Liver (tissue), 10 donors: ENCODE measurements at places on chromosomes 1 and 21. TPM values are rescaled to one million over a fixed set of nuclear protein-coding genes. Genes with fewer than 3 reads are reported as not detected.

GRCh38 chr1:172867216-172867818 lies 183.4 kb downstream of the TNFSF18 start:
- DNase-seq = no peak

- DNase-seq = no peak
Measured at GRCh38 chr21:18244671-18245463, at the start of gene CHODL. Gene CHODL, plus strand, starts transcription at chr21:18244833. Its CDS starts 391 bp downstream, at chr21:18245224.

DNA sequence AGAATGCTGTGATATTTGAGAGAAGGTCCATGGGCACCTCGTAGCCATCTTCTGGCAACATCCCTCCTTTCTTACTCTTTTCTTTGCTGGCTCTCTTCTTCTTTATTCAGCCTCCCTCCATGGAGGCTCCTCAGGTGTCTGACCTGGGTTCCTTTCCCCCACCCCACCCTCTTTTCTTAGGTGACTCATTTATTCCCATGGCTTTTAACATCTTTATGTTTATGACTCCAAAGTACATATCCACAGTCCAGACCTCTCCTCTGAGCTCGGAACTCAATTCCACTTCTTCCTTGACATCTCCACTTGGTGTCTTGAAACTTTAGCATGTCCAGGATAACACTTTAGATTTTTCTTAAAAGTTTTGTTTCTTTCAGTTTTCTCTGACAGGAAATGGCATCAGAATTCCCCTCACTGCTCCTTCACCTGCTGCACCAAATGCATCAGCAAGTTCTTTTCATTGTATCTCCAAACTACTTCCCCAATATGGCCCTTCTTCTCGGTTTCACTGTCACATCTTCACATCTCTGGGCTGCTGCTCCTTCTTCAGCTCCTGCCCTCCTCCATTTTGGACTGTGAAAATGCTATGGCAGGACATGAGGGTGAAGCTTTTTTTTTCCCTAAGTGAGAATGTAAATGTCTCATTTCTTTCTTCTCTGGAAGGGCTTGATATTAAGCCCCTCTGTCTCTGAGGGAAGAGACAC lies 95.9 kb downstream of the GIPC2 start:
- no peak for DNase-seq

DNA sequence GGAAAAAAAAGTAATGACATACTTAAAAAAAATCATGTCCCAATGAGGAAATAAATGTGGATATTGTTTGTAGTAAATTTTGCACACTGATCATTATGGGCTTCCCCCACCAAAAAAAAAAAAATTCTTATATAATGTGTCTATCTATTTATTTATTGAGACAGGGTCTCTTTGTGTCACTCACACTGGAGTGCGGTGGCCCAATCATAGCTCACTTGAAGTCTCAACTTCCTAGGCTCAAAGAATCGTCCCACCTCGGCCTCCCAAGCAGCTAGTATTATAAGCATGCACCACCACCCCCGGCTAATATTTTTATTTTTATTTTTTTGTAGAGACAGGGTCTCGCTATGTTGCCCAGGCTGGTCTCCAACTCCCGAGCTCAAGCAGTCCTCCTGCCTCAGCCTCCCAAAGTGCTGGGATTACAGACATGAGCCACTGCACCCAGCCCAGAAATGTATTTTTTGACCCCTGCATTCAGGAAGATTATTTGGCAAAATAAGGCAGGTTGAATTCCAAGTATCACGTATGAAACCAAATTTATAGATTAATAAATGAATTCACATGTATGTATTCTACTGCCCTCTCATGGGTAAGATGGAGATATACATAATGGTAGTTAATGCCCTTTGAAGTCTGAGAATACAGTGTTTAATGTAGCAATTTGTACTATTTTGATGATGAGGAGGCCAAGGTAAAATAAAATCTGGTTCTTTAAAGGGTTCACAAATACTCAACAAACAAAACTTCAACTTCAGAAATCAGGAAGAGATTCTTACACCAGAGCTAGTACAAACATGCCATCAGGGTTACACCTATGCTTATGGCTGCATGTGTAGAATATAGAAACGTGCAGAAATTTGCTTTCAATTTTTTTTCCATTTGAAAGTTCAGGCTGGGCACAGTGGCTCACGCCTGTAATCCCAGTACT lies 1.4 kb upstream of the DENND2C start:
- DNase-seq = no peak

DNA sequence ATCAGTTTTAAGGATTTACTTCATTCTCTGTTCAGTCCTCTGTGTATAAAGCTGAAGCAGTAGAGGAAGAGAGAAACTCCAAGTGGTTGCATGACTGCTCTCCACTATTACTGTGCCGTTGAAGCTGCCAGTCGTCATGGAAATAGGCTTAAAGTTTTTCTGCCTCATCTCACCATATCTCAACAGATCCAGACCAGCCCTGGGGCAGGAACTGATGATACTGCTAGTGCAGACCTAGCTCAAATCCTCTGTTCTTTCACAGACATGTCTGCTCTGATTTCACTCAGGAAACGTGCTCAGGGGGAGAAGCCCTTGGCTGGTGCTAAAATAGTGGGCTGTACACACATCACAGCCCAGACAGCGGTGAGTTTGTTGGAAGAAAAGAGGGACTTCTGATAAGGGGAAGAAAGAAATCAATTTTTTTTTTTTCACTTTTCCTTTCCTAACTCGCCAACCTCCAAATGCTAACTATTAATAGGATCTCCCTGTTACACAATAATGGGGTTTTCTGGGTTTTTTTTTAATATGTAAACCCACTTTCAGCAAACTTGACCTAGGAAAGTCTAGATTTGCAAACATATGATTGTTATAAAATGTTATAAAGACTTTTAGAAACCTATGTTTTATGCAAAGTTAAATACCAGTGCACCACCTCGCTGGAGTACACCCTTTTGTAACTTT lies 22.2 kb upstream of the STRIP1 start:
- DNase-seq = no peak

DNA sequence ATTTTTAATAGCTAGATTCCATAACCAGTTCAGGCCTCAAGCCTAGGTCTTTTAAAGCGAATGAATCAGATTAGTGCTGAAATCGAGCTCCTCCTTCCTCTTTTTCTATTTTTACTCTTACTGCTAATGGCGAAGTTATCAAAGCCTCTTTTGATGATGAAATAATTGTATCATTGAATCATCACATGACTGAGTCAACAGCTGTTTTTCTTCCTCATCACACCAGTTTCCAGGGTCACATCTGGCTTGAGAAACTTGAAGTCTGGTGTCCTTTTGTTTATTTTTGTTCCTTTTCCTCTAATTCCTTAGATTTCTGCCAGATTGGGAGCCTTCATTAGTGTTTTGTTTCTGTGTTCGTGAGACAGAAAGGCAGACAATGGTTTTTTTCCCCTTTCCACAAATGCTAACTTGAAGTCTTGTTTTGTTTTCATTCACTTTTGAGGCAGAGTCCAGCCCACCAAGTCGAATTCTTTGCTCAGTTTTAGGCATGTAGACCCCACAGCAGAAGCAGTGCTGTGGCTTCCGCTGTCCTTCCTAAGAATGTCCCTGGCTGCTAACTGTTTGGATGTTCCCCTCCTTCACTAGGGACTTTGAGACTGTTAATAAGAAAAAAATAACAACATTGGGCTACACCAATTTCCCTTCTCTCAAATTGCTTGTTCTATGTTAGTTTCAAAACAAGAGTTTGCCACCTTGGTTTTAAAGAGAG lies 51.9 kb upstream of the FMOD start:
- no peak for DNase-seq

- DNase-seq = no peak
Measured at GRCh38 chr1:235852887-235853286, 13.8 kb downstream of the LYST start.

- no peak for DNase-seq
Measured at GRCh38 chr1:200034262-200034557, 6.7 kb downstream of the NR5A2 start.

DNA sequence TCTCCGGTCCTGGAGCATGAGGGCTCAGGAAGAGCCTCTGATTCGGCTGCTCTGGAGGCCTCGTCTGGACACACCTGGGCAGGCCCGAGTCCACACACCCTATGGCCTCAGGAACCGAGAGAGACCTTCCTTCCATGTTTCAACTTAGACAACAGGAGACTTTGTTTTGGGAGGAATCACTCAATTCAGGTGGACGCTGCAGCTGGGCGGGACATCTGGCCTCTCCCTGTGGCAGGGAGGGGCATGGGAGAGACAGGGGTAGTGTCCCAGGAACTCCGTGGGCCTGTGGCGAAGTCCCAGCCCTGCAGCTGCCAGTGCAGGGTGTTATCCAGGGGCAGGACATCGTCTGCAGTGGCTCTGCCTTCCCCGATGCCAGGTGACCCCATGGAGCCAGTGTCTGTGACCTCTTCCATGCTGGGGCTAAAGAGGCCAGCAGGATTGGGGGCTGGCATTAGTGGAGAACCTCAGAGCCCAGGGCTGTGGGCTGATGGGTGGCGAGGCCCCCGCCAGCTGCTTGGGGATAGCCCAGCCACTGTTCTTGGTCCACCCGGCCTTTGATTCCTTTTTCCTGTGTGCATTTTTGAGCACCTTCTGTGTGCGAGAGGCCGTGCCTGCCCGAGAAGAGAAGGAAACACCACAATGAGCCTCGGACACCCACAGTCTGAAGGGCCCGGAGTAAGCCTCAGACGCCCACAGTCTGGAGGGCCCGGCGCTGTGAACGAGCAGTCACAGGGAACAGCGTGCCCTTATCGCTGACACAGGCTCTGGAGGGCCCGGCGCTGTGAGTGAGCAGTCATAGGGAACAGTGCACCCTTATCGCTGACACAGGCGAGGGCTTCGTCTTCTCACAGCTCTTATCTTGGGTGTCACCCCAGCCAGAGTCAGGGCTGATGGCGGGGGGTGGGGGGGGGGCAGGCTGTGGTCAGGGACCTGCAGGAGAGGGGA lies 6.2 kb downstream of the COL18A1 start:
- peak; percentile 87 for DNase-seq

DNA sequence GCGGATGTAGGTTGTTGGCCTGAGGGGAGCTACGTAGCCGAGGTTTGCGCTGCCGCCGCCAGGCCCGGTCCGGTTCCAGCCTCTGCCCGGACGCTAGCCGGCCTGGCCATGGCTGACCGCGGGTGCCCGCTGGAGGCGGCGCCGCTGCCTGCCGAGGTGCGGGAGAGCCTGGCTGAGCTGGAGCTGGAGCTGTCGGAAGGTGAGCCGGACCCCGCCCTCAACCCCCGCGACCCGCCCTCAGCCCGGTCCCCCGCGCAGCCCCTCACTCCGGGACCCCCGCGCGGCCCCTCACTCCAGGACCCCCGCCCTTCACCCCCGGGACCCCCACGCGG lies 299 bp downstream of the DIP2A start:
- DNase-seq = no peak

GRCh38 chr1:54114955-54115354 lies 37.8 kb downstream of the CDCP2 start:
- DNase-seq = no peak

DNA sequence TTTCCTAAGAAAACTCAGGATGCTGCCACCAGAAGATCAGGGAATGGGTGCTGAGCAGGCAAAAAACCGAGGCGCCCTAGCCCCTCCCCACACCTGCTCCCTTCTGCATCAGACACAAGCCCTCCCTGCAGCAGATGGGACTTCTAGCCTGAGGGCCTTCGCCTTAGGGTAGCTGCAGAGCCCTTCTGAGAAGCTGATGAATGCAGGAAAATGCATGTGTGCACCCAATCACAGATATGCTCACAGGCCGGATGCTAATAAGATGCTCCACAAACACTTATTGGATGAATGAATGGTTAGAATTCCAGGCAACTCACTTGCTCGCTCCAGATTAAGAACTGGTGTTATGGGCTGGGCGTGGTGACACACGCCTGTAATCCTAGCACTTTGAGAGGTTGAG lies 6.8 kb upstream of the C1orf210 start:
- no peak for DNase-seq

DNA sequence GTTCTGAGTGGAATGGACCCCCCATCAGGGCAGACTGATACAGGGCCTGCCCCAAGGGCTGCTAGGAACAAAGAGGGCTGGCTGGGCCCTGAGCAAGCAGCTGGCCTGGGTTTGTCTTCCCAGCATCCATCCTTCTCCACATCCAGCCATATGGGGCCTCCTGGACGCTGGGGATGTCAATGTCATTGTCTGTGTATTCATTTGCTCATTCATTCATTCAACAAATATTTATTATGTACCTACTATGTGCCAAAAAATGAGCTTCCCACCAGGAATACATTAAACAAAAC lies 15.6 kb upstream of the ECE1 start:
- no peak for DNase-seq

GRCh38 chr1:112905395-112906149 lies 50.4 kb downstream of the SLC16A1 start:
- DNase-seq = no peak

GRCh38 chr1:54784066-54784465 lies 17.1 kb downstream of the TTC22 start:
- DNase-seq = no peak

DNA sequence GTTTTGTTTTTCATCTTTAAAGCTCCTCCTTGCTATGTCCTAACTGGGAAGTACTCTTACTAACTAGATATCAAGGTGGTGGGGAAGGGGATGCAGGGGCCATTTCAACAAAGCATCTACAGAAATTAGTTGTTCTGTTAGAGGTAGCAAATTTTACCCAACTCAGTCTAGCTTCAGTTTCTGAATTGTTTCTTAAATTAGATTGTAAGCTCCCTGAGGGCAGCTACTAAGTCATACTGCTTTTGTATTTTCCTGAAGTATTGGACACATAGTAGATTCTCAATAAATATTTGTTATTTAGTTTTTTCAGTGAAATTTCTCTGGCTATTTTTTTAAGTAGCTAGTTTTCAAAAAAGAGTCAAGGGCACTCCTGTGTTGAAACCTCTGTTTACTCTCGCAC lies 1.8 kb downstream of the UBAP2L start:
- no peak for DNase-seq

DNA sequence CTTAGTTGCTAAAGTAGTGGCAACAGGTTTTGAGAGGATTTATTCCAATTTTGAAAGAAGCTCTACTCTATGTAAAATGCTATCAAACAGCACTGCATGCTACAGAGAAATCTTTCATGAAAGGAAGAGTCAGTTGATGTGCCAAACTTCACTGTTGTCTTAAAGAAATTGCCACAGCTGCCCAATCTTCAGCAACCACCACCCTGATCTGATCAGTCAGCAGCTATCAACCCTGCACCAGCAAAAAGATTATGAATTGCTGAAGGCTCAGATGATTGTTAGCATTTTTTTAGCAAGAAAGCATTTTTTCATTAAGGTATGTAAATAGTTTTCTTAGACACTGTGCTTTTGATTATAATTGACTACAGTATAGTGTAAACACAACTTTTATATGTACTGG lies 49.6 kb downstream of the SLC9C2 start:
- no peak for DNase-seq

GRCh38 chr1:209756615-209757445 lies 977 bp downstream of the TRAF3IP3 start:
- DNase-seq = no peak

- DNase-seq = no peak
Measured at GRCh38 chr1:14301704-14302024, 296.8 kb upstream of the KAZN start.

Gene SCNM1
- 4.8 TPM for total RNA-seq

Gene PKP1
- total RNA-seq = not detected

Gene SIK1
- 1.3 TPM for total RNA-seq

Gene NLRP3
- 1.9 TPM for total RNA-seq

Gene UBIAD1
- total RNA-seq = 5.4 TPM

Gene ZNF362
- 6.2 TPM for total RNA-seq

Gene CNKSR1
- 0.56 TPM for total RNA-seq

Gene CTSE
- total RNA-seq = 32.8 TPM
